Kidney glomerular epithelial cell (primary cell): ENCODE measurements at places on chromosomes 7 and 10.

DNA sequence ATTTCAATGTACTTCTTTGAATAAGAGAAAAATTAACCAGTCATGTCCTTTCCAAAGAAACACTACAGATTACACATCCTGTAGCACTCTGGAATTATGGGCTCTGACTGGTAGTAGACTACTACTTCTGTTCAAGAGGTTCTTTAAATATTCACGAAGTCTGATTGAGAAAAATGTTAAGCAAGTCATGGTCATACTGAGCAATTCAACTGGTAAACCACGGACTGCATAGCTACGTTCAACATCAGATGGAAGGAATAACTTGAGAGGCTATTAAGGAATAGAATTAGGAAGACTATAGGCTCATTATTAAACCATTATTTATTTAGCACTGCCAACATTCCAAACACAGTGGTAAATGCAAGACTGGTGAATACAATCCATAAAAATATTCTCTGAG is 160.8 kb downstream of the IMMP2L start:
- DNase-seq: no peak

DNA sequence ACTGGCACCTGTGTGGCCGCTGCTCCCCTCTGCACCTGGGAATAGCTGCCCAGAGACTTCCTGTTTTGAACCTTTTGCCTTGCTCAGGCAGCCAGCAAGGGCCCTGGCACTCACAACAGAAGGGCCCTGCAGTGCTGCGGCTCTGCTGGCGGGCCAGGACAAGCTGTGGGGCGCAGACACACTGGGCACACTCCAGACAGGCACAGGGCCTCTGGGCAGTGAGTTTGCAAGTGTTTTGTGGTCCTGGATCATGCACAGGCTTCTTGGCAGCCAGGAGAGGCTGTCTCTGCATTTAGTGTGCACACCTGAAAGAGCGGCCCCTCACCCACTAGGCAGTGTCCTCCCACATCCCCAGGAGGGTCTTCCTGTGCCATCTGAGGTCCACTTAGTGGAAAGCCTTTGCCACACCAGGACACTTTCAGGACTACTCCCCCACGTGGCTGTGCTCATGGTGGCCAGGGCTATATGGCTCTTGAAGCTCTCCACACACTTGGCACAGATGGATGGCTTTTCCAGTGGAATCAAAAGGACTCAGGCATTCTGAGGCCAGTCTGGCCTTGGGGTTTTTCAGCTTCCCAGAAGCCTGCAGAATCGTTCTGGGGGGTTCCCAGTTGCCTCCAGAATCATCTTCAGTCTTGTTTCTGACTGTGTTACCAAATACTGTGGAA is 5.0 kb upstream of the ATP6V0E2 start:
- DNase-seq: no peak

DNA sequence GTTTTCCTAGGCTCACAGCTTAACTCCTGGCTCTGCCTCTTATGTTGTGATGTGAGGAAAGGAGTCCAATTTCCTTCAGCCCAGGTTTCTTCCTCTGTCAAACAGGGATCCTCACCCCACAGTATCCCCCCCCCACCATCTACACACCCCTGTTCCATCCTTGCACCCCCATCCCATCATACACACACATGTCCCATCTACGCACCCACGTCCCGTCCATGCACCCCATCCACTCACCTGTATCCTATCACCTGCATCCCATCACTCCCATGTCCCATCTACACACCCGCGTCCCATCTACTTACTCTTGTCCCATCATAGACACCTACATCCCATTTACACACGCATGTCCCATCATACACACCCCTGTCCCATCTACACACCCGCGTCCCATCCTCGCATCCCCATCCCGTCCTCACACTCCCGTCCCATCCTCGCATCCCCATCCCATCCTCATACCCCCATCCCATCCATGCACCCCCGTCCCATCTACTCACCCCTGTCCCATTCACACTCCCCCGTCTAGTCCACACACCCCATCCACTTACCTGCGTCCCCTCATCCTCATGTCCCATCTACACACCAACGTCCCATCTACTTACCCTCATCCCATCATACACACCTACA is 117.3 kb downstream of the TRRAP start:
- DNase-seq: no peak

DNA sequence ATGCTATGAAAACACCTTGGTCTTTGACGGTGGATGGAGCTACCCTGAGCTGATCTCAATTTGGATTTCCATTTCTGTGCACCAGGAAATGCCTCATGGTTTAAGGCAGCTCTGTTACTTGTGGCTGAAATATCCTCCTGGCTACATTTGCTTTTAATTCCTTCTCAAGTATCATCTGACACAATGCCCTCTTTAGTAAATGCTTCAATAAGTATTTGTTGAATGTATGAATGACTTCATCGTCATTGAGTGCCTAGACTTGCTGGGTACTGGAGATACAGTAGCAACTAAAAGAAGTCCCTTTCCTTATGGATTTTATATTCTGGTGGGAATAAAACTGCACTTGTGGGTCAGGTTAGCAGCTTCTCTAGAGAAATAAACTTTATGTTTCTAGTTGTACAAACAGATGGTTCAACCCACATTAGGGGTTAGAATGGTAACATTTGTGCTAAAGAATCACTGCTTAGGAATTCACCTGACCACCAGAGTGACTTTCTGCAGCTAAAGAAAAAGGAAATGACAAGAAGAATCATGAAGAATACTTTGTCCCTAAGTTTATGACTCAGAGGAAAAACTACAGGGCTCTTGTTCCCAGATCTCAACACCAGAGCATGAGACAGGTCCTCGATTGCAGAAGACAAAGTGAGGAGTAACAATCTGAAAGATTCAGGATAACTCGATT is 21.8 kb upstream of the SMNDC1 start:
- peak; percentile 19 for DNase-seq

- no peak for DNase-seq
Observed at GRCh38 chr10:66835400-66835799, 90.4 kb upstream of the LRRTM3 start.

DNA sequence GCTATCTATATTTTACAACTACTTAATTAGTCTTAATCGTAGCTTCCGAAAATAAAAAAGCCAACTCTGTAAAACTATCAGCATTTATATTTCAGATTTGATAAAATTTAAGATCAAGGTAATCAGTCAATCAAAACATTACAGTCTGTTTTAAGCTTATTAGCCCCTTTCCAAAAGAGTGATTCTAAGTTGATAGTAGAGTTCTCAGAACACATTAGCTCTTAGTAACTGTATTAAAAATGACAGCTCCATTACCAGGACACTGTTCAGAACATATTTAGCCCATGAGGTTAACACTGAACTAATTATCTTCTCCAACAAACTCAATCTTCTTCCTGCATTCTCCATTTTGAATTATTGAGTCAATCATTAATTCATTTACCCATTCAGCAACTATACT is 110.3 kb upstream of the PALS2 start:
- no peak for DNase-seq

- DNase-seq: no peak
Observed at GRCh38 chr7:91633013-91633441, 247.5 kb downstream of the MTERF1 start.

GRCh38 chr7:36130236-36130945 is 22.7 kb upstream of the EEPD1 start:
- no peak for DNase-seq

GRCh38 chr10:1604246-1604645 is 133.1 kb downstream of the ADARB2 start:
- DNase-seq: no peak

GRCh38 chr7:26868841-26869495 is 4.6 kb upstream of the SKAP2 start:
- no peak for DNase-seq

DNA sequence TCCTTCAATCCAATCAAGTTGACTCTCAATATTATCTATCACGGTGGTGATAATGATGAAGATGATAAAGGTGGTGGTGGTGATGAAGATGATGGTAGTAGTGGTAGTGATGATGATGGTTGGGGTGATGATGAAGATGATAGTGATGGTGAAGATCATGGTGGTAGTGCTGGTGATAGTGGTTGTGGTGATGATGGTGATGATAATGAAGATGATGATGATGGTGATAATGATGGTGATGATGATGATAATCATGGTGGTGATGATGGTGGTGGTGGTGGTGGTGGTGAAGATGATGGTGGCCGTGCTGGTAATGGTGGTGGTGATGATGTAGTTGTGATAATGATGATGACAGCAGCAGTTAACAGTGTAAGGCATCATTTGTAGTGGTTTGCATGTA is 29.8 kb upstream of the SDK1 start:
- DNase-seq: no peak

GRCh38 chr7:18020138-18020715 is 7.4 kb downstream of the PRPS1L1 start:
- DNase-seq: no peak

DNA sequence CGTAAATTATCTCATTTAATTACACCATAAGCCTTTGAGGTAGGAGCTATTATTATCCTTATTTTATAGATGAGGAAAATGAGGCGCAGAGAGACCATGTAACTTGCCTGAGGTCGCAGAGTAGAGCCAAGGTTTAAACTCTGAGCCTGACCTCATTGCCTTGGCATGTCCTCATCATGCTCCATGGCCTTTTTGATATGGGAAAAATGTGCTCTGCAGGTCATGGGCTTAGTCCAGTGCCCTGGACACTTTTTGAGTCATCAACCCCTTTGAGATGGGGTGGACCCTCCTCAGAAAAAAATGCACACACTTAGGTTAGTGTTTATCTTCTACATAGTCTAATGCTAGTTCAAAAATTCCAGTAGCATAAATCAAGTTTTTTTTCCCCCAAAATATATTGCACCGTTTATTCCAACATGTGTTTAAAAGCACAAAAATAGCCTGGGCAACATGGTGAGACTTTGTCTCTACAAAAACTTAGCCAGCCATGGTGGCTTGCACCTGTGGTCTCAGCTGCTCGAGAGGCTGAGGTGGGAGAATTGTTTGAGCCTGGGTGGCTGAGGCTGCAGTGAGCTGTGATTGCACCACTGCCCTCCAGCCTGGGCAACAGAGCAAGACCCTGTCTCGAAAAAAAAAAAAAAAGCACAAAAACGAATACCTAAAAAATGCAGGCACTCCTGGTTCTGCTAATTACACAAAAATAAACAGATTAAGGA is 28.6 kb upstream of the TMEM178B start:
- peak; percentile 75 for DNase-seq

DNA sequence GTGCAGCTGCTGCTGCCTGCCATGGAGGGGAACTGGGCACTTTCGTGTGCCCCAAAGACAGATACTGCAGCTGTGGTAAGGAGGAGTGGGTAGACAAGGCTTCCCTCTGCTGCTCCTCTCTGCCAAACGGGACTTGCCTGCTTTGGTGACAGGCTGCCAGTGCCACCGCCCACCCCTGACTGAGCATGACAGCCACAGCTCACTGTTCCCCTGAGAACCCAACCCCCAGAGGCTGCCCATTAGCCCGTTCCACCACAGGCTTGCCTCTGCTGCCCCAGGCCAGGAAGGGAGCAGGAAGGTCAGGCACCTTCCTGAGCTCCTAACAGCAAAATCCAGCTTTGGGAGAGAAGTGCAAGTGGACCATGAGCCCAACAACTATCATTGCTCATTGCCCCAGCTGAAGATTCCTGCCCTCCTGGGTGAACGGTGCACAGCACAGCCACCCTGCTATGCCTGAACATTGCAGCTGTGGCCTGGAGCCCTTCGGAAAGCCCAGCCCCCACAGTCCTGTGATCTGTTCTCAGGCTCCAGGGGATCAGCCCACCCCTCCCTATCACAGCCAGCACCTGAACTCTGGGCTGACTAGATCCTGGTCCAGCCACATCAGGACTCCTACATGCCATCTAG is 58.7 kb upstream of the ANTXRL start:
- DNase-seq: no peak

- no peak for DNase-seq
Observed at GRCh38 chr7:87151002-87151728, 1.1 kb upstream of the DMTF1 start.

DNA sequence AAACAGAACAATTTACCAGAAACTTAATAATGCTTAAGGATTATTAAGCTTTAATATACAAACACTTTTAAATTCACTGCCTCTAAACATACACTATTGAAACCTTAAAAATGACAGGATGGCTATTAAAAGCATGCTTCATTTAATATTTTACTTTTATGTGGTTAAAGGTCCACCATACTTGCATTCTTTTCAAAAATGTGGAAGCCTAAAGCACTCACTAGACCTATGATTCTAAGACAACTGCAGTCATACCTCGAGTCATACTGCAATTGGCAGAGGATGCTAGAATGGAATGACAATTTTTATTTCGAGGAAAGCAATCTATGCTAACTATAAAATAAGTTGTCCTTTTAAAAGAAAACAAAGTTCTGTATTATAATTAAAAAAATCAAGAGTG is 85.3 kb downstream of the PIP4K2A start:
- peak; percentile 17 for DNase-seq
